ENCODE measurements at places on chromosomes 1 and 21. TPM values are rescaled to one million over a fixed set of nuclear protein-coding genes. Genes with fewer than 3 reads are reported as not detected.

DNA sequence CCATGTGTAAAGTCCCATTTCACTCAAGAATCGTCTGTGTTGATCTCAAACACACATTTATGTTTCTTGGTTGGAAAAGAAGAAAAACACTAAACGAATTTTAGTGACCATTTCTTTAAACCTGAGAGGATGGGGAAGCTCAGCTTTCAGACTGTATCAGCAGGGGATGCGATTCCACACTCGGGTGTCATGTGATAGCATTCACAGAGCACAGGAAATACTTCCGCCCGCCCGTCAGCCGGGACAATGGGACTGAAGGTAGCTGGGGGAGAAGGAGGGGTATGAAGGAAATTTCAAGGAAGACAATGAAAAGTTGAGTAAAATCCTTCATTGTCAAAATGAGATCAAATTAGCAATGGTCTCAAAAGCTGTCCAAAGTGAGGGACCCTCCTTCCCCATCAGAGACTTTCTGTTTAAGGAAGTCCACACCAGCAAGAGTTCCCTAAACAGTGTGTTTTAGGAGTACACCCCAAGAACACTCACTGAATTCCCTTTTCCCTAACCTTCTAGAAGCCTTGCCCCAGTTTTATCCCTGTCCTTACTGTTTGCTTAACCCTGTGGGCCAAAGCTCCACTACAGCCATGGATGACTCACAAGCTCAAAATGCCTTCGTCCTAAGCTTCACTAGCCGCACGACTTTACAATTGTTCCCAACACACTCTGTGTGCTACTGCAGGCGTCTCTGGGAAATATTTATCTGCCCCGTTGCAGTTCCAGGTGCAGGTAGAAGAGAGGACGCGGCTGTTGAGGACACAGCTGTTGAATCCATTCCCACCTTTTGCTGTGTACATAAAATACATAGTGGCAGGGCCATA is 51.4 kb upstream of the SIM2 start:
- H3K36me3 ChIP-seq = no peaks in the 10 kb centered on the region
- no peak overlapping the region for H3K27ac ChIP-seq
- no peak for DNase-seq
- H3K4me1 ChIP-seq = no peaks in the 10 kb centered on the region
- no peak overlapping the region for H3K4me3 ChIP-seq
- H3K27me3 ChIP-seq = no peaks in the 10 kb centered on the region

SPRR1B gene
- not detected for total RNA-seq

DNA sequence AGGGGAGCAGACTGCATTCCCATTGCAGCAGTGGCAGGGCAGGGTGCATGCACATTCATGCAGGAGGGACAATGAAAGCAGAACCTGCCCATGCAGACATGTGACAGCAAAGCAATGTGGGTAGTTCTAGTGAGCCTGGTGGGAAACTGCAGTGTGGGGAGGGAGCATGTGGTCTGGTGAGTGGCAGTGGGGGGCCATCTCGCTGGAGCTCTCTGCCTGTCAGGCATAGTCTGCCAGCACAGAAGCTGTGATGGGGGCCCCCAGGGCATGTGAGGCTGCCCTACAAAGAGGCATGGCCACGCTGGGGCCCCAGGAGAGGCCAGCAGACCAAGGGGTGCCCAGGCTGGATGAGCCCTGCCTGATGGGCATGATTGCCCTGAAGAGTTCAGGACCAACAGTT is 579.7 kb downstream of the PTPRC start:
- DNase-seq = no peak
- no peak overlapping the region for H3K4me3 ChIP-seq
- H3K27ac ChIP-seq = no peak overlapping the region
- no peaks in the 10 kb centered on the region for H3K36me3 ChIP-seq
- no peaks in the 10 kb centered on the region for H3K4me1 ChIP-seq

DNA sequence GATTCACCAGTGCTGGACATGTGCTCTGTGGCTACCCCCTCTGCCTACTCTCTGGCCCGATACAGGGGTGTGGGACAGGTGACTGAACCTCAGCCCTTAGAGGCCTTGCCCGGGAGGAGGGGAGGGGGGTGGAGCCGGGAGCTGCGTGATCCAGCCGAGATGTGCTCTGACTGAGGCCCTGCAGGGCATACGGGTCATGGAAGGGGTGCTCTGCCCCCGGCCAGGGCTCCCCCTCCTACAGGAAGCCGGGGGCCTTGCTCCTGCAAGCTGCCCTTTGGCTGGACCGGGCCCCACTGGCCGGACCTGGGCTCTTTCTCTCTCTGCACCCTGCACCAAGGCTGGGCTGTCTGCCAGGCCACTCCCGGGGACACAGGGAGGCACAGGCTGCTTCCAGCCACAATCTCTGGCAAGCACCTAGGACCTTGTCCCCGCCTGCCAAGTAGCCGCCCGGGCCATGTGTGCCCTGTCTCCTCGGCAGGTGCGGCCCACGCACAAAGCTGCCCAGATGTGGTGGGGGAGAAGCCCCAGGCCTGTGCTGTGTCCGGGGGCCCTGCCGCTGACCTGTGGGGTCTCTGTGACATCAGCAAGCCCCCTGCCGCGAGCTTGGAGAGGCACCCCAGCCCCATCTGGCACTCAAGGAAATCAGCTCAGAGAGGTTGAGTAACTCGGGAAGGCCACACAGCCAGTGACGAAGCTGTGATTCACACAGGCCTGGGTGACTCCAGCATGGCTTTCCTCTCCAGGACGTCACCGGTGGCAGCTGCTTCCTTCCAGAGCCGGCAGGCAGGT is 1.5 kb downstream of the SCNN1D start:
- H3K36me3 ChIP-seq = no peaks in the 10 kb centered on the region
- H3K4me1 ChIP-seq = peaks cover 15% of the 10 kb centered on the region
- H3K4me3 ChIP-seq = no peak overlapping the region
- DNase-seq = peak; percentile 93

ZNF683 gene
- total RNA-seq = not detected

DNA sequence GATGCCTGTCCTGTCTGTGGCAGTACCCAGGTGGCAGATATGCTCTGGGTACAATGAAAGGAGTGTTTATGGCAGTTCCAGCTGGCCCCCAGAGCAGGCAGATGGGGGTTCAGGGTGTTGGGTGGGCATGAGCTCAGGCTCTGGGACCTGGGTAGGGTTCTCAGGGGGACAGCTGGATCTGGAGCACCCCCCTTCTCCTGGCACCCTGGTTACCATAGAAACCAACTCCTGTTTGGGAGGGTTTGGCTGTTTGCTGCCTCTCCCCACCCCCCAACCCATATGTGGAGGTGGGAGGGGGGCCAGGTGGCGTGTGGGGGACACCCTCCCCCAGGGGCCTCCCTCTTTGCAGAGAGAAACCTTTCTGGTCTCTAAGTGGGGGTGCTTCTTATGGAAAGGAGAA is 7.1 kb downstream of the FOXO6 start:
- H3K4me3 ChIP-seq = no peak overlapping the region
- H3K36me3 ChIP-seq = no peaks in the 10 kb centered on the region
- H3K27me3 ChIP-seq = peaks cover 4% of the 10 kb centered on the region
- no peak for DNase-seq
- H3K27ac ChIP-seq = no peak overlapping the region

NHLH1 gene
- total RNA-seq = 0.07 TPM

DNA sequence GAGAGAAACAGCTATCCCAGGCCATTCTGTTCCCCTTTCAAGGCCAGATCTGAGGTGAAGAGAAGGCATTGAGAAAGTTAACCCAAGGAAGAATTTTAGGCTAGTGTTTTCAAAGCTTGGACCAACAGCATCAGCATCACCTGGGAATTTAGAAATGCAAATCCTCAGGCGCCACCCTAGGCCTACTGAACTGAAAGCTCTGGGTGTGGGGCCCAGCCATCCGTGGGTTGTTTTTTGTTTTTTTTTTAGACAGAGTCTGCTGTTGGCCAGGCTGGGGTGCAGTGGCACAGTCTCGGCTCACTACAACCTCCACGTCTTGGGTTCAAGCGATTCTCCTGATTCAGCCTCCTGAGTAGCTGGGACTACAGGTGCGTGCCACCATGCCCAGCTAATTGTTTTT is 98.6 kb downstream of the RNF220 start:
- no peaks in the 10 kb centered on the region for H3K36me3 ChIP-seq
- H3K27ac ChIP-seq = no peak overlapping the region
- no peaks in the 10 kb centered on the region for H3K27me3 ChIP-seq
- no peak overlapping the region for H3K4me3 ChIP-seq
- no peak for DNase-seq

GRCh38 chr1:168673974-168674683 is 54.9 kb downstream of the DPT start:
- no peaks in the 10 kb centered on the region for H3K36me3 ChIP-seq
- H3K27ac ChIP-seq = no peak overlapping the region
- DNase-seq = no peak
- no peaks in the 10 kb centered on the region for H3K4me1 ChIP-seq

CELA3A gene
- not detected for total RNA-seq

DNA sequence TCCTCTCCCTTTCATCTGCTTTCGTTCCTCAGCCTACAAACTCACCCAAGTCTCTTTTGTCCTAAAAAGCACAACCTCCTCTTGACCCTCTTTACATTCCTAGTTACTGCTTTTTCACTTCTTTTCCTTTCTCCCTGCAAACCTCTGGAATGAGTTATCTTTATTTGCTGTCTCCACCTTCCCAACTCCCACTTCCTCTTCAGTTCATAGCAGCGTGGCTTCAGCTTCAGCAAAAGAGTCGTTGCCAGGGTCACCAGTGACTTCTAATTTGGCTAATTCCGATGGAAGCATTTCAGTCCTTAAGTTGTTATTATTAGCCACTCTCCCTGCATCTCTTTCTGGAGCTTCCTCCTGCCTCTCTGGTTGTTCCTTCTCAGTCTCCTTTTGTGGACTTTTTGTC is 6.2 kb upstream of the TMEM54 start:
- H3K27ac ChIP-seq = no peak overlapping the region
- no peak for DNase-seq
- peaks cover 4% of the 10 kb centered on the region for H3K4me1 ChIP-seq
- H3K36me3 ChIP-seq = no peaks in the 10 kb centered on the region

DNA sequence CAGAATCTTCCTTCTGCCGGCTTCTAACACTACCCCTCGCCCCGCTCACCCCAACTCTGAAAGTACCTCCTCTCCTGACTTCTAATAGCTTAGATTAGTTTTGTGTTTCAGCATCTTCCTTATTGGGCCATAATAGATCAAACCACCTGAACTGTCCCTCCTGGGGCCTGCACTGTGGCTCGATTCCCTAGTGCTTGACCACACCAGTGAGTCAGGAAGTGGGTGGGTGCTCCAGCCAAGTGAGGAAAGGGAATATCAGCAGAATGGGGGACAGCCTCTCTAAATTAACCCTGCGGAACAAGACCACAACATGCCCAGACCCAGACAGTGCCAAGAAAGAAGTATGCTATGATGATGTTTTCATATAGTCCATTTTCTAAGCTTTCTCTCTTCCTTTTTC is 8.5 kb downstream of the SERTAD4 start:
- H3K36me3 ChIP-seq = no peaks in the 10 kb centered on the region
- no peaks in the 10 kb centered on the region for H3K4me1 ChIP-seq
- H3K4me3 ChIP-seq = no peak overlapping the region
- H3K27ac ChIP-seq = no peak overlapping the region

SLC16A4 gene
- total RNA-seq = 0.49 TPM

- no peaks in the 10 kb centered on the region for H3K27me3 ChIP-seq
- H3K4me3 ChIP-seq = no peak overlapping the region
- no peak overlapping the region for H3K27ac ChIP-seq
- no peaks in the 10 kb centered on the region for H3K4me1 ChIP-seq
Observed at GRCh38 chr1:216847397-216848036, 124.3 kb upstream of the ESRRG start.

EXTL1 gene
- total RNA-seq = 0.06 TPM

- H3K4me1 ChIP-seq = peaks cover 3% of the 10 kb centered on the region
- no peaks in the 10 kb centered on the region for H3K27me3 ChIP-seq
- H3K4me3 ChIP-seq = no peak overlapping the region
- no peak for DNase-seq
- H3K27ac ChIP-seq = no peak overlapping the region
Observed at GRCh38 chr1:25872713-25873112, 2.8 kb downstream of the PAQR7 start.

GRCh38 chr1:225461533-225462428 is 33.9 kb upstream of the LBR start:
- H3K4me3 ChIP-seq = no peak overlapping the region
- no peak overlapping the region for H3K27ac ChIP-seq
- no peaks in the 10 kb centered on the region for H3K27me3 ChIP-seq
- no peaks in the 10 kb centered on the region for H3K4me1 ChIP-seq

- DNase-seq = no peak
- H3K36me3 ChIP-seq = no peaks in the 10 kb centered on the region
- no peaks in the 10 kb centered on the region for H3K27me3 ChIP-seq
- no peak overlapping the region for H3K4me3 ChIP-seq
Observed at GRCh38 chr1:92913093-92913819, 48.0 kb downstream of the DIPK1A start.

GRCh38 chr1:116465845-116466685 is 93.0 kb downstream of the ATP1A1 start:
- no peaks in the 10 kb centered on the region for H3K27me3 ChIP-seq
- peak overlapping the region; percentile 15 for H3K4me3 ChIP-seq
- peak overlapping the region; percentile 77 for H3K27ac ChIP-seq
- no peaks in the 10 kb centered on the region for H3K36me3 ChIP-seq
